ENCODE measurements at places on chromosomes 3 and 15.

DNA sequence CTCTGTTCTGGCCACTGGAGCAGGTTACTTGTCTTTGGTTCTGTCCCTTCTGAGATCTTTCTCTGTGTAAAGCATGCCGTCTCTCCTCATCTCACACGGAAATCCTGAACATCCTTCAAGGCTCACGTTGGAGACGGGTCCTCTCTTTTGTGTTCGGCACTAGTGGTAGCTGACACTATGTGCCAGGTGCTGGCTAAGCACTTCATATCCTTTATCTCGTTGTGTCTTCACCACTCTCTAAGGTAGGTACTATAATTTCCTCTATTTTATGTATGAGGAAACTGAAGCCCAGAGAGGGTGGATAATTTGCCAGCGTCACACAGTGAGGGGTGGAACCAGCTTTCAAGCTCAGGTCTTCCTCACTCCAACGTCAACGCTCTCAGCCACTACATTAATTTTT, 1.2 kb downstream of the IFT122 start:
- no peak for DNase-seq

- DNase-seq: no peak
Observed at GRCh38 chr15:56411122-56411749, 46.0 kb downstream of the TEX9 start.

GRCh38 chr3:100257586-100257985, 3.2 kb upstream of the TBC1D23 start:
- no peak for DNase-seq

- peak; percentile 53 for DNase-seq
Observed at GRCh38 chr3:100879195-100879810, 113.9 kb downstream of the ABI3BP start.

- no peak for DNase-seq
Observed at GRCh38 chr15:58064980-58065444, 499 bp downstream of the ALDH1A2 start.

DNA sequence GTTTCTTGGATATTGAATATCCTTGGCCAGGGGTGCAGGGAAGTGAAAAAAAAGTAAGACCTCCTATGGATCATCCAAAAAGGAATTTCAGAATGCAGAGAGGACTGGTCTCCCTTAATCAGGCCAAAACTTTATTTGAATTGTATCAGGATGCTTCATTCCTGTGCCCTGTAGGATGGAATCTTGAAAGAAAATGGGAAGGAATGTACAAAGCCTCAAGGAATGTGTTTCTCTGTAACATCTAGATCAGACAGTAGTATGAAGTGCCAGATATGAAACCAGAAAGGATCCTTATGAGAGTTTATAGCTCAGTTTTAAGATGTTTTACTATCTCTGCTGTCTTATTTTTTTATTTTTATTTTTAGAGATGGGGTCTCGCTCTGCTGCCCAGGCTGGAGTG, 6.5 kb upstream of the GSK3B start:
- no peak for DNase-seq

DNA sequence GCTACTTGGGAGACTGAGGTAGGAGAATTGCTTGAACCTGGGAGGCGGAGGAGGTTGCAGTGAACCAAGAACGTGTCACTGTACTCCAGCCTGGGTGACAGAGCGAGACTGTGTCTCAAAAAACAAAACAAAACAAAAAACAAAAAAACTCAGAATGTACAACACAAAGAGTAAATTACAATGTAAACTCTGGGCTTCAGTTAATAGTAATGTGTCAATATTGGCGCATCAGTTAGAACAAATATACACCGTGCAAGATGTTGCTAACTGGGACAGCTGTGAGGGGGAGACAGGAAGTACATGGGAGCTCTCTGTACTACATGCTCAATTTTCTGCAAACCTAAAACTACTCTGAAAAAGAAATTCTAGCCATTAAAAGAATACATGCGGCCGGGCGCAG, 23.5 kb upstream of the TRPM1 start:
- DNase-seq: no peak

GRCh38 chr15:101198800-101199199, 53.0 kb downstream of the CHSY1 start:
- DNase-seq: no peak

DNA sequence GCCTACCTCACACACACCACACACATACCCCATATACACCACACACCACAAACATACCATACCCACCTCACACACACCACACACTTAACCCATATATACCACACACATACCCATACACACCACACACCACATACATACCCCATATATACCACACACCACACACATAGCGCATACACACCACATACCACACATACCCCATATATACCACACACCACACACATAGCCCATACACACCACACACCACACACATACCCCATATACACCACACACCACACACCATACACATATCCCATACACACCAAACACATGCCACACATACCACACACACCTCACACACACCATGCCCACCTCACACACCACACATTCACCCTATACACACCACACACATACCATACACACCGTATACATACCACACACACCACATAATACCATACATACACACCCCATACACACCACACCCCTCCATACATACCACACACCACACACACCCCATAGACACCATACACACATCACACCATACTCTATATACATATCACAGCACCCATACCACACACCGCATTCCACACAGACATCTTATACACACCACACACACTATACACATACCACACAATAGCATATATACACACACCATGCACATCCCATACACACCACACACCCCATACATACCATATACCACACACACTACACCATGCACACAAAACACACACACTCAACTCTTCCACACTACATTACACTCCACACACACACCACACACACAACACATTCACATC, 29.5 kb downstream of the APBA2 start:
- no peak for DNase-seq

- DNase-seq: no peak
Observed at GRCh38 chr15:70589221-70589620, 174.1 kb downstream of the UACA start.
